Renal pelvis (tissue), 12 donors: ENCODE measurements at places on chromosomes 16 and 17. TPM values are rescaled to one million over a fixed set of nuclear protein-coding genes. Genes with fewer than 3 reads are reported as not detected.

Gene NPTX1
- polyA plus RNA-seq, result 1.1 TPM

GRCh38 chr17:56598466-56598865, 5.0 kb downstream of the NOG start:
- DNase-seq, result no peak

GRCh38 chr17:77478281-77478680, 337.5 kb downstream of the SEC14L1 start:
- DNase-seq, result no peak

GRCh38 chr17:58377093-58377601, 25.1 kb upstream of the SUPT4H1 start:
- peak; percentile 68 for DNase-seq

GRCh38 chr17:18017958-18018357, 21.0 kb downstream of the ATPAF2 start:
- no peak for DNase-seq

GRCh38 chr16:26645614-26646013, 421.1 kb upstream of the C16orf82 start:
- no peak for DNase-seq

DNA sequence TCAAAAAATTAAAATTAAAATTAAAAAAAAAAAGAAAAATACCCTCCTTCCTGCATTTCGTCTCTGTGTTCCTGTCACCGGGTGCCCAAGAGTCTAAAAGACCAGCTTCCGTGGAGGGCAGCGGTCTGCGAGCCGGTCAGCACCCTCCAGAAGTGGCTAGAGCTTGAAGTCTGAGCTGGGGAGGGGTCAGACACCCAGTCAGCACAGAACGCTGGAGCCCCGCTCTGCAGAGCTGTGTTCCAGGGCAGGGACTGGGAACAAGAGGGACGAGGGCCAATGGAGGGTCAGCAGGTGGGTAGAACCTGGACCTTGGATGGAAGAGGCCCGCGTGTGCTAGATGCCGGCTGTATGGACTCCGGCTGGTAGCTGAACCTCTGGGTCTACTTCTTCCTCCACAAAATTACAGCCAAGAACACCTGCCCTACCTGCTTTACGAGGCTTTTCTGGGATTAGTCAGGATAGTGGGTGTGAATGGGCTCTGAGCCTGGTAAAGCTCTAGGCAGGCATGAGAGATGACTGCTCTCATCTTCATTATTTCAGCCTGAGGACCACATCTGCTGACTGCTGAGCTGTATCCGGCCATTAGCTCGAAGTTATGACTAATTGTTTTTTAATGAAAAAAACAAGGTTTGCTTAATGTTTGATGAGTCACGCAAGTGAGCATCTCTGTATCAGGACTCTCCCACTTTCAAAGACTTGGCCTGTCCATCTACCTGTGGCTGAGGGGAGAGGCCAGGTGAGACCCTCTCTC, 5.9 kb downstream of the TRPV1 start:
- no peak for DNase-seq

Gene EVI2B
- polyA plus RNA-seq, result 2.3 TPM

GRCh38 chr17:62854098-62854680, 46.1 kb upstream of the MARCHF10 start:
- no peak for DNase-seq

DNA sequence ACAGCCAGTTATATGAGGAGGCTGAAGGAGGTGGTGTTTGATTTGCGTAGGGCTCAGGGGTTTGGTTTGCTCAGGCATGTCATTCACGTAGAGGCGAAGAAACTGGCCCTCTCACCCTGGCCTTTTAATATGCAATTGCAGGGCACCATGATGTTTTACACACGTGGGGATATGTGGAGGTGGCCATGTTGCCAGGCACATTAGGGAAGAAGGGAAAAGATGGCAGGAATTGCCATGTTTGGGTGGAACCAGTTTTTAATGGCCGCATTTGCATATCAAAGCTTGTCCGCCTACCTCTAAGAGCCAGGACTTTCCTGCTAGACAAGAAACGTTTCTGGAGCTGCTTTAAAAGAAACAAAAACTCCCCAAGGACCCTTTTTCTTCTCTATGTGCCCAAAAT, 1483.7 kb upstream of the GOT2 start:
- no peak for DNase-seq

GRCh38 chr17:56290101-56290801, 137.0 kb downstream of the ANKFN1 start:
- no peak for DNase-seq
